ENCODE measurements at places on chromosomes 12 and 14.

DNA sequence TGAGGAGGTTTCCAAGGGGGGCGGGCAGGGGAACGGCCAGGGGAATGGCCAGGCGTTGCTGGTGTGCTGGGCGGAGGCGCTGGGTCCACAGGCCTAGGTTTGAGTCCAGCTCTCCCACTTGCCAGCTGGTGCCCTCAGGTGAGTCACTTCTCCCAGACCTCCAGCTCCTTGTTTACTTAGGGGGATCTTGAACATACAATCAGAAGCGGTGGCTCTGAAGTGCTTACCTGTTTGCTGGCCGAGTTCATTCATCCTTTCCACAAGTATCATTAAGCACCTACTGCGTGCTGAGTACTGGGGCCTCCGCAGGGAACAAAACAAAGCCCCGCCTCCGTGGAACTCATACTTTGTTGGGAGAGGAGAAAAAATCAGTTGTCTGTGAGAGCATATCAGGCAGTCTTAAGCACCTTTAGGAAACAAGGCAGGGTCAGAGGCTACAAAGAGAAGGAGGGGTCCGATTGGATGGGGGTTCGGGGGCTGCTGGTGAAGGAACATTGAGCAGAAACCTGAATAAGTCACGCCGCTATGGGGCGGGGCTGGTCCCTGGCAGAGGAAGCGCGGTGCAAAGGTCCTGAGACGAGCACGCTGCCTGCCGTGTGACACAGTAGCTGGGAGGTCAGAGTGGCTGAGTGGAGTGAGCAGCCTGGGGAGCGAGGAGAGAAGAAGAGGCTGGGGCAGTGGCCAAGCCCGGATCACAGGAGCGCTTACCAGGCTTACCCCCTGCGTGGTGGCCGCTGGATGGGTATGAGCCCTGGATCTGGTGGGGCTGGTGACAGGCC, 15.1 kb downstream of the MVK start:
- DNase-seq: no peak
- no peak overlapping the region for H3K4me3 ChIP-seq
- H3K27me3 ChIP-seq: no peaks in the 10 kb centered on the region
- peaks cover 74% of the 10 kb centered on the region for H3K36me3 ChIP-seq
- peaks cover 2% of the 10 kb centered on the region for H3K4me1 ChIP-seq

DNA sequence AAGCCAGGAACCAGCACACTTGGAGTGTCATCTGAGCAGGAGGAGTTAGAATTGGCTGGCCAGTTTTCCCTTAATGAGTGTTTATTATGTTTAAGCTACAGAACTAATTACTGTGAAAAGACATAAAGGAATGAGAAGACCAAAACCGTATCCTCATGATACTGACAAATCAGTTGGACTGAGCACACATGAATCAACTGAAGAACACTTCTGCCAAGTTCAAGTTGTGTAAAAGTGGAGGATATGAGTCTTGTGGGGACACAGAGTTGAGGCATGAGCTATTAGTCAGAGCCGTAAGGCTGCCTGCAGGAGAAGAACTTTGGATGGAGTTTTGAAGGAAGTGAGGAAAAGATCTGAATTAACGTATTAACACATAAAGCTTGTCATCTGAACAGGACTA, 43.1 kb downstream of the HMGA2 start:
- H3K27me3 ChIP-seq: no peaks in the 10 kb centered on the region
- no peaks in the 10 kb centered on the region for H3K36me3 ChIP-seq
- no peak overlapping the region for H3K27ac ChIP-seq
- DNase-seq: no peak

DNA sequence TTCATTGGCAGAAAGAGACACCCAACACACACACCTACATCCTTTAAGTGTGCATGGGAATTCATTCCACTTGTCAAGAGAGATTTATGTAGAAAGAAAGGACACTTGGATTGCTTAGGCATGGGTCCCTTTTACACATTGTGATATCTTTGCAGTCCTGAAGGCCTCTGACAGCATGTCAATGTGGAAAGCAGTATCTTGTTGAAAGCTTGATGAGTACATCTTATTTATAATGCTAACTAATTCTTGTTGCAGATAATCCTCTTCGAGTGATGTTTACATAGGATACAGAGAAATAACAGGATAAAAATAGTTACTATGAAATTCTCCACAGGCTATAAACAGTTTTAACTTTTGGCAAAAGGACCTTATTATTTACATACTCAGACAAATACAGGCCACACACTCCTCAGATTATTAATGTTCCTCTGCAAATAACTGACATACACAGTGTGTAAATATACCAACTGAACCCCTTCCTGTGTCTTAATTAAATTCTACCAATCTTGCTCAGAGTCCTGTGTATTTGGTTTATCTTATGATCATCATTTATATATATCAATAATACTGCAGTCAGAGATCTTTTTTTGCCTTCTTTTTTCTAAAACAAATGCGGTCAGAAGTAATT, 111.8 kb upstream of the DIO2 start:
- no peak overlapping the region for H3K4me3 ChIP-seq
- H3K36me3 ChIP-seq: no peaks in the 10 kb centered on the region
- no peaks in the 10 kb centered on the region for H3K4me1 ChIP-seq
- no peaks in the 10 kb centered on the region for H3K27me3 ChIP-seq
- H3K27ac ChIP-seq: no peak overlapping the region
- no peak for DNase-seq

DNA sequence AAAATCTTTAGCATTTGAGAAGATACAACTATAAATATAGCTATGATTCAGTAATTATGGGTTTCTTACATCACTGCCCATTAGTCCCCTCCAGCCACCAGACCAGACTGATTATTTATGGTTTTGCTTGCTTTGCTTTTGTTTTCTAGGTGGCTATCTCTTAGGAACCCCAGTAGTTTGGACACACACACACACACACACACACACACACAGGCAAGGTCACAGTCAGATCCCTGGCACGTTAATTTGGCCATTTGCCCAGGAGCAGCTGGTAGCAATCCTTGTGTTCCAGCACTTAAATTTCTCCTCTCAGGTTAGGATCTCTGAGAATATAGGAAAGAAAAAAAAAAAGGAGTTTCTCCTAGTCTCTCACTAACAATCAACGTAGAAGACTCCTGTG, 90.2 kb upstream of the RESF1 start:
- H3K36me3 ChIP-seq: peaks cover 16% of the 10 kb centered on the region
- H3K27ac ChIP-seq: no peak overlapping the region
- H3K4me1 ChIP-seq: peaks cover 28% of the 10 kb centered on the region
- no peak for DNase-seq

- peaks cover 23% of the 10 kb centered on the region for H3K4me1 ChIP-seq
- peaks cover 8% of the 10 kb centered on the region for H3K27me3 ChIP-seq
- H3K4me3 ChIP-seq: peak overlapping the region; percentile 69
- no peak for DNase-seq
- H3K36me3 ChIP-seq: peaks cover 4% of the 10 kb centered on the region
Observed at GRCh38 chr14:53306267-53306721, 153.2 kb upstream of the DDHD1 start.

DNA sequence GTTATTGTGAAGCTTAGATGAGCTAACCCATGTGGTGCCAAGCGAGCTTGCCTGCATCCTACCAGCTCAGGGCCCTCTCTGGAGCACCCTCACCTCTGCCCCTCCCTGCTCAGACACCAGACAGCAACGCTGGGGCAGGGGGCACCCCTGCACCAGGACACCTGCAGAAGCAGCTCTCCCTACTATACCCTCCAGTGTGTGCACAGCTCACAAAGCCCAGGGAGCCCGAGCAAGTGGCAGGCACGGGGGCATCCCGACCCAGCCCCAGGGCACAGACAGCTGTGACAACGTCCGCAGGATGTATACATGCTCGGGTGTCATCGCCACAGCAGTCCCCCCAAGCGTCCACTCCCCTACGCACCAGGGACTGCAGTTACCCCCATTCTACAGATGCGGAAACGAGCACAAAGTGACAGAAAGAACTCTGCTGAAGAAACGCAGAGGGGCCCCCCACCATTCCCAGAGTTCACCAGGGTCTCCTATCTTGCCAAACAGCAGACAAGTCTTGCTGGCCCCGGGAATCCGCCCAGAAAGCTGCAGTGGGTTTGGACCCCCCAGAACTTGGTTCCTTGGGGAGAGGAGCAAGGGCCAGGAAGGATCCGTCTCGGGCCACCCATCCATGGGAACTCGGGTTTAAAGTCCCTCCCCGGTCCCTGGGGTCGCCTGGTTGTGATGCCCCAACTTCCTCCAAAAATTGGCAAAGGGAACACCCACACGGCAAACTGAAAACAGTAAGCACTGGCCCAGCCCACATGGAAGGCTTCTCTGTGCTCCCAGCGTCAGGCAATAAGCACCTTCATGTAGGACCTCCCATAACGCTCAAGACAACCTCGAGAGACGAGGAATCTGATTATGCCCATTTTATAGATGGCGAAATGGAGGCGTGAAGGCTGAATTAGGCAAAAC, 12.0 kb downstream of the NCOR2 start:
- H3K27ac ChIP-seq: peak overlapping the region; percentile 9
- peak overlapping the region; percentile 8 for H3K4me3 ChIP-seq
- no peaks in the 10 kb centered on the region for H3K27me3 ChIP-seq
- no peak for DNase-seq

DNA sequence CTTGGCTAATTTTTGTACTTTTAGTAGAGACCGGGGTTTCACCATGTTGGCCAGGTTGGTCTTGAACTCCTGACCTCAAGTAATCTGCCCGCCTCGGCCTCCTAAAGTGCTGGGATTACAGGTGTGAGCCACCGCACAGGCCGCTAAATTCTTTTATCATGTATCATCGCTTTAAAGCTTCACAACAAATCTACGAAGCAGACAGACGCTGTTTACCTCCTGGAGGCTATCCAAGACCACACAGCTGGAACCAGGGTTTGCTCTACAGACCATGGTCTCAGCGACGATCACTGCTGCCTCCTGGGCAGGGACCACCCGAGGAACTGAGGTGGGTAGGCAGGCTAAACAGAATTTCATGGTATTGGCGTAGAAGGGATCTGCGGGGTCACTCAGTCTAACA, 27.2 kb downstream of the KRT80 start:
- H3K27ac ChIP-seq: no peak overlapping the region
- H3K36me3 ChIP-seq: no peaks in the 10 kb centered on the region
- H3K4me3 ChIP-seq: no peak overlapping the region
- H3K4me1 ChIP-seq: peaks cover 7% of the 10 kb centered on the region

GRCh38 chr12:59374783-59375182, 221.0 kb upstream of the SLC16A7 start:
- H3K36me3 ChIP-seq: no peaks in the 10 kb centered on the region
- H3K4me3 ChIP-seq: no peak overlapping the region

DNA sequence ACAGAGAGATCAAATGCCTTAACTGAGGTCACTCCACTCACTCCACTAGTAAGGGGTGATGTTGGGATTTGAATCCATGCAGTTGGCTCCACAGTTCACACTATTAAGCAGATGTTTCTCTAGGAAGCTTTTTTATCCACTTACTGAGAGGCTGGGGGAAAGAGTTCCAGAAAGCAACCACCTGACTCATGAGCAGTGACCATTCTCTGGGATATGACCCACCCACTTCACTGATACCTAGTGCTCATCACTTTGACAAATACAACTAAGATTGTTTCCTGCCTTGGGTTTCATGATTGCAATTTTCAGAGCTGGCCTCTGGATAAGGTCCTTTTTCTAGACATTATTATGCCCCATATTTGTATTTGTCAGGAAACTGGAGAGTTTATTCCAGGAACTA, 152.1 kb upstream of the PLEKHG7 start:
- H3K27me3 ChIP-seq: no peaks in the 10 kb centered on the region
- H3K27ac ChIP-seq: no peak overlapping the region
- no peak for DNase-seq
- H3K36me3 ChIP-seq: peaks cover 2% of the 10 kb centered on the region
- peaks cover 24% of the 10 kb centered on the region for H3K4me1 ChIP-seq

GRCh38 chr12:109844091-109844490, 10.9 kb upstream of the TRPV4 start:
- DNase-seq: no peak
- no peak overlapping the region for H3K4me3 ChIP-seq
- H3K36me3 ChIP-seq: no peaks in the 10 kb centered on the region
- no peak overlapping the region for H3K27ac ChIP-seq
- peaks cover 3% of the 10 kb centered on the region for H3K27me3 ChIP-seq

DNA sequence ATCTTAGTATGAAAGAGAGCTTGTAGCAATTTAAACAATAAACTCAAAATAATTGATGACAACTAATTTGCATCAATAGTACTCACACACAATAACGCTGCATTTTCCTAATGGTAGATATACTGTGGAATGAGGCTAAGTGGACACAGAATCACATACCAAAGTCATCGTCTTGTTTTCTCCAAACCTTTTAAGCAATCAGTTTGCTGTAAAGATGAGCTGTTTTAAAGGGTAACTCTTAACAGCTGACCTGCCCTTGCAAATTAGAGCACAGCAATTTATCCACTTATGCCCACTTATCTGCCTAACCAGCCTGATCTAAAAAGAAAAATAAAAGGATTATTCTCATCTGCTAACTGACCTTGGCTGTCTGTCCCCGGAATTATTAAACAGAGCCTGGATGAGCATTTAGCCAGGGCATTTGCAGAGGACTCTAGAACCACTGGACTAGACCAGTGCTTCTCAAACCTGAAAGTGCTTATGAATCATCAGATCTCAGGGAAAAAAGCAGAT, 174.3 kb upstream of the BCL2L14 start:
- DNase-seq: no peak
- H3K36me3 ChIP-seq: peaks cover 17% of the 10 kb centered on the region
- no peak overlapping the region for H3K4me3 ChIP-seq
- peaks cover 30% of the 10 kb centered on the region for H3K4me1 ChIP-seq
- H3K27ac ChIP-seq: no peak overlapping the region
- no peaks in the 10 kb centered on the region for H3K27me3 ChIP-seq

- H3K4me3 ChIP-seq: peak overlapping the region; percentile 44
- peaks cover 56% of the 10 kb centered on the region for H3K27me3 ChIP-seq
- no peak for DNase-seq
- peaks cover 4% of the 10 kb centered on the region for H3K36me3 ChIP-seq
- peak overlapping the region; percentile 68 for H3K27ac ChIP-seq
Observed at GRCh38 chr14:104135121-104135903, 3.1 kb upstream of the KIF26A start.

GRCh38 chr12:91316161-91316906, 133.7 kb upstream of the DCN start:
- H3K36me3 ChIP-seq: no peaks in the 10 kb centered on the region
- H3K4me1 ChIP-seq: no peaks in the 10 kb centered on the region
- H3K4me3 ChIP-seq: no peak overlapping the region
- H3K27ac ChIP-seq: no peak overlapping the region
- peaks cover 5% of the 10 kb centered on the region for H3K27me3 ChIP-seq

DNA sequence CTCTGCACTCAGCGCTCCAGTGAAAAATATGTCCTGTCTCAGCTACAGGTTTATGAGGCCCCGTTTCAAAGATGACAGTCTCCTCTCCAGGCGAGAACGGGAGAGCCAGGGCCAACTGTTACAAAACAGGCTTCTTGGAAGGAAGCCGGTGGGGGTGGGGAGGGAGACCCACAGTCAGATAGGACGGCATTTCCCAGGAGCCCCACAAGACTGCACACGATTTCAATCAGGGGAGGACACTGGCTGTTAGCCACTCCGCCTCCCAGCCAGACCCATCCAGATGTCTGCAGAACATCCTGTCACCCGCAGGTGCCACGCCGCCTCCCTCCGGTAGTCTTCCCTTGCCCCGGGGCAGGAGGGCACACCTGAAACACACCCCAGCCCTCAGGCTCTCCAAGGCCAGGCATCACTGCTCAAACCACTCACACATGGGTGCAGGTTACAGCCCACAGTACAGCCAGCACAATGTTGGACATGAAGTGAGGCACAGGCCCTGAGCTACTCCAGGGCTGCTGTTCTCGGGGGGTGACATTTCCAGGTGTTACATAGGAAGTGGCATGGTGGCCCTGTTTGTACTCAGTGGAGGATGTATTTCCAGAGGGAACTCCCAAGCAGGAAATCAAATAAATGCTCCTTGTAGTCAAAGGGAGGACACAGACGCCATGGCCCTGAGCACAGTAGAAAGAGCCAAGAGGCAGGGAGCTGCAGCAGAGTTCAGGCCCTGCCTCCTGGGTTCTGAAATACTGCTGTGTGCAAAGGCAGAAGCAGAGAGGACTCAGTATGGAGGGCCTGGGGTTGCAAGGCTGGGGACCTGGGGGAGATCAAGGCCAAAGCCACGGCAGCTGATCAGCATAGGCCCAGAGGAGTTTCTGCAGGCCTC, 138.1 kb downstream of the BCL11B start:
- H3K27me3 ChIP-seq: peaks cover 4% of the 10 kb centered on the region
- no peaks in the 10 kb centered on the region for H3K4me1 ChIP-seq
- DNase-seq: no peak

Measured in stimulated activated naive B cell treated with anti-CD40 and anti-IgM and Interleukin-4, amounts not matched to agents 10 μg/mL and 1 μg/mL and 100 μg/mL, for 72 hours (primary cell).